ENCODE measurements at places on chromosomes 2 and 18.

DNA sequence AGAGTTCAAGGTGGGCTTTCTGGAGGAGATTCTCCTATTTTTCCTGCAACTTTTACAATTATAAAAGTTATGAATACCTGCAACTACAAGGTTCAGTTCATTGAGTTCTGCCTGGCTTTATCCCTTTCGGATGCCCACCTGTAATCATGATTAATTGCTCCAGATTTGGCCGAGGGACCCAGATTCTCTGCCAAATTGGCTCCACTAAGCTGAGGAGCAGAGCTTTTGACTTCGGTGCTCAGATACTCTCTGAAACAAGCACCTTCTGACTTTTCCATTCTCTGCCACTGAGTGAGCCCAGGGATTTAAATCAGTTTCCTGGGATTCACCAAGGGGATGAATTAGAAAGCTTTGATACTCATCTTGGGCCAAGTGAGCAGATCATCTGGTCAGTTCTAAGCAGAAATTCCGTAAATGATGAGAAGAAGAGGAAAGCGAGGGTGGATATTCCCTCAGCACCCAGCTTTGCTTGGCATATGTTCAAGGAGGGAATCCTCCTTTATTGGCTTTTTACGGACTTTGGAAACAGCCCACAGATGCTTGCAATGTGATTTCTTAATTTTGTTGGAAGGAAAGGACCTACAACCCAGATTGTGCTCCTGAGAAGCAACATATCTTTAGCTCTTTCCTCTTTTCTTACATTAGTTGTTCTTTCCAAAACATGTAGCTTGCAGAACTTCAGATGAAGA is 179.2 kb downstream of the SETBP1 start:
- DNase-seq, result no peak

GRCh38 chr2:39871291-39871761 is 92.3 kb upstream of the THUMPD2 start:
- no peak for DNase-seq

DNA sequence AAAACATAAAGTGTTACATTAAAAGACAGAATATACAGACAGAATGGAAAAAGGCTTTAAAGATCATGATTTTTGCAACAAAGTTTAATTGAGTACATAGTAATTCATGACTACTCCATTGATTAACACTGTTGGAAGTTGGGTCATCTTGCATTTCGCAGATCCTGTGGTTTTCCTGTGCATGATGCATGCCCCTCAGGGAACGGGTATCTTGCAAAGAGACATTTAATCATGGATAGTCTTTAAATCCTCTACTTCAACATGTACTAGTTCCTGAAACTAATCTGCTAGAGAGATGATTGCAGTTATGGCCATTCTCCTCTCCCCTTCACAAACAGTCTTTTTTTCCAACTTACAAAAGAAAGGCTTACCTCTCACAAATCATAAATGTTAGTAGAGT is 155.6 kb upstream of the DSEL start:
- no peak for DNase-seq

DNA sequence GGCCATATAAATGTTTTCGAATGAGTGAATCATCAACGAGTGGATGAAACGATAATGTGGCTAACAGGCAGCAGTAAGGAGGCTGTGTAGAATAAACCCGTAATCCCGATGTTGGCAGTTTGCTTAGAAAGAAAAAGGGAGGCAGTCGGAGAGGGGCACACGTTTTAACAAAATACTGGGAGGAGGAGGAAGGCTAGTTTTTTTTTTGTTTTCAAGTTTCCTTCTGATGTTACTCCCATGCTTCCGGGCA is 476 bp upstream of the MSH2 start:
- DNase-seq, result no peak

DNA sequence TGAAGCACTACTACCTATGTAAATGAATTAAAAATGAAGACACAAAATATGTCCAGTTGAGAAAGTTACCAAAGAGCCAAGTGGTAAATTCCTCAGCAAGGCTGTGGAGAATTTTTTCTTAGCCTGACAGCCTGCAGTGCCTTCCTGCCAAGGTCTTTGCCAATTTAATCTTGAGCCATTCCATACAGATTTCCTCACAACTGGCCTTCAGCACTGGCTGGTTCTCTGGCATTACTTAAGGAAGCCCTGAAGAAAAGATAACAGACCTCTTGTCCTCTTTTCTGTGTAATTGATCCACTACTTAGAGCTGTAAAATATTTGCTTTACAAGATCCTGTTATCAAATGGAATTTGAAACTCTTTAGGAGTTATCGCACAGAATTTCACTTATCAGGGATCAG is 334.2 kb upstream of the LRRTM1 start:
- no peak for DNase-seq

DNA sequence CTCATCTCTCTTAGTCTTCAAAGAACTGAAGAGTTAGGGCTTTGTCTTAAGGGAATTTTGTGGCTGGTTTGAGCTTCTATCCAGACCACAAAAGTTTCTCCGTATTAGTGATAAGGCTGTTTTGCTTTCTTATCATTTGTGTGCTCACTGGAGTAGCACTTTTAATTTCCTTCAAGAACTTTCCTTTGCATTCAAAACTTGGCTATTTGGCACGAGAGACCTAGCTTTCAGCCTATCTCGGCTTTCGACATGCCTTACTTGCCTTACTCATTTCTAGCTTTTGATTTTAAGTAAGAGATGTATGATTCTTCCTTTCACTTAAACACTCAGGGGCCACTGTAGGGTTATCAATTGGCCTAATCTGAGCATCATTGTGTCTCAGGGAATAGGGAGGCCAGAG is 29.9 kb downstream of the HDHD2 start:
- peak; percentile 84 for DNase-seq

GRCh38 chr2:179936141-179936540 is 71.0 kb downstream of the CWC22 start:
- no peak for DNase-seq

DNA sequence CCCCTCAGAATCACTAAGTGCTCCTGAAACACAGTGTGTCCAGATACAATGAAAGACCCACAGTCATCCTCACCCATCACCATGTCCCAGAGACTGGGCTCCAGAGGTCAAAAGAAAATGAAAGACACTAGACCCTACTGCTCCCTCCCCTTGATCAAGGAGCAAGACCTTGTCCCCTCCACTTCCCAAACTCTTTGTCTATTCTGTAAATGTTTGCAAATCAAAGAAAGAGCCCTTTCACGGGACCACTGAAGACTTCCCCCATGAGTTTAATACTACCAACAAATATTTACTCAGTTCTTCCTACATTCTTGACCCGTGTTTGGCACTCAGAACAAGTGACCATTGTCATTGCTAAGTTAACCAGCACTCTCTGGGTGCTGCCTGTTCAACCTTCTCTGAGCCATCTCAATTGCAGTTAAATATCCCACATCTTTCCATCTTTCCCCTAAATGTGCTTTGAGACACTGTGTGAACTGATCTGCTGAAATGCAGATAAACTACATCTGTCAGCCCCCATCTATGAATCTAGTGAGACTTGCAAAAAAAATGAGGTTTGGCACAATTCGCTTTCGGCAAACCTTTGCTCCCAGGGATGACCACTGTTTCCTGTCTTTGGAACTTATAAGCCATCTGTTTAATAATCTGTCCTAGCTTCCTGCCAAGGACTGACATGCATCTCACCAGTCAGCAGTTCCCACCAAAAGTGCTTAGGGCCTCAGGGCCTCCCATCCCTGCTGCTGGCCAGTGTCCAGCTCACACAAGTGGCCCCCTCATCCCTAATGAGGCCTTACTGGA is 170.3 kb downstream of the GFPT1 start:
- no peak for DNase-seq

GRCh38 chr2:46015671-46016070 is 281.5 kb upstream of the EPAS1 start:
- no peak for DNase-seq

DNA sequence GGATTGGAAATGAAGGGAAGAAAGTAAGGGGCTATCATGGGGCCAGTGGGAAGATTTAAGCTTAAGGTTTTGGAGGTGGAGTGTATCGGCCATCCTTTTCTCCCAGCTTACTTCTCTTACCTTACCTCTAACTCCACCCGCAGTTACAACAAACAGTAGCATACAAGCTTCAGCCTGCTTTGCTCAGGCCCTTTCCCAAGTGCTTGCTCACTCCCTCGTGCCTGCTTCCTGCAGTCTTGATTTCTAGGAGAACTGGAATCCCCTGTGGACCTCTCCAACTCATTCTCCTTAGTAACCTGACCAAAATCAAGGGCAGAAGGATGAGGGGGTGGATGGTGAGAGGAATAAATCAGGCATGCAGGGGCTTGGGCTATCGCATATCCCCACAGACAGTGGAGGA is 5.8 kb upstream of the LYG2 start:
- no peak for DNase-seq

GRCh38 chr2:88810017-88810416 is 118.5 kb downstream of the RPIA start:
- DNase-seq, result no peak

DNA sequence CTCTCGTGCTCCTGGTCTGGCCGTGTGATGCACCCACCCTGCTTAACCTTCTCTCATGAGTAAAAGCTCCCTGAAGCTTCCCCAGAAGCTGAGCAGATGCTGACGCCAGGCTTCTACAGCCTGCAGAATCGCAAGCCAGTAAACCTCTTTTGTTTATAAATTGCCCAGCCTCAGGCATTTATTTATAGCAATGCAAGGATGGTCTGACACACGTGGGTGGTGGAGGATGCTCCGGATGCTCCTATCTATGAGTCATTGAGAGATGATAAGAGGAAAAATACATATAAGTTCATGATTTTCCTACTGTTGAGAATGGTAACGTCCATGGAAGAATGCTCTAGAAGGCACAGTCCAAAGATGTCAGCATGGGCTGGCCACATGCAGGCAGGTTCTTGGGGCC is 8.6 kb upstream of the ST6GAL2 start:
- no peak for DNase-seq

DNA sequence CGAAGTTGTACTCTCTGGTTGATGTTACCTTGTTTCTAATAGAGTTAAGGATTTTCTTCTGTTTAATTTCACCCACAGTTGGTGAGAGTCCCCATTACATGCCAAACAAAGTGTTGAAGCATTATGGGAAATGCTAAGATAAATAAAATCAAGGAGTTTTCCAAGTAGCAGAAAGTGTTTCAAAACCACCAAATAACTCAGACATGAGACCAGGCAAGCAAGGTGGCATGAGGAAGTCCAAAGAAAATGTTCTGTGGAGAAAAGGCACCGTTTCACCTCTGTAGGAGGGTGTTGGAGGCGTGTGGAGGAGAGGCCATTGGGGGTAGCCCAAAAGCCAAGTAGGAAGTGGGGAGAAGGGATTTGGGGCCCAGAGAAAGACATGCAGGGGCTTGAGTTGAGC is 8.7 kb downstream of the CFAP221 start:
- DNase-seq, result no peak

DNA sequence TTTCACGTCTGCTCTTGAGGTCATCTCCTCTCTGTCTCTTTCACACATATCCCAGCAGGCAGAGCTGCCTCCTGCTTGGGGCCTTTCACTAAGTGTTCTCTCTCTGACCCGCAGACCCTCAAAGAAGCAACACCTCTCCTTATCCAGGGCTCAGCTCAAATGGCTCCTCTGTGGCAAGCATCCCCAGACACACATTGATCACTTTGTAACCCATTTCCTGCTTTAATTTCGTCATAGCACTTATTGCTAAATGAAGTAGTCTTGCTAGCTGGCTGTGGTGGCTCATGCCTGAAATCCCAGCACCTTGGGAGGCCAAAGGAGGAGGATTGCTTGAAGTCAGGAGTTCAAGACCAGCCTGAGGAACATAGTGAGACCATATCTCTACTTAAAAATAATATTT is 41.4 kb downstream of the SGPP2 start:
- DNase-seq, result no peak
